GM18507 (cell line): ENCODE measurements at places on chromosomes 5 and 9.

GRCh38 chr5:168642019-168642418, 62.9 kb upstream of the PANK3 start:
- DNase-seq, result no peak

DNA sequence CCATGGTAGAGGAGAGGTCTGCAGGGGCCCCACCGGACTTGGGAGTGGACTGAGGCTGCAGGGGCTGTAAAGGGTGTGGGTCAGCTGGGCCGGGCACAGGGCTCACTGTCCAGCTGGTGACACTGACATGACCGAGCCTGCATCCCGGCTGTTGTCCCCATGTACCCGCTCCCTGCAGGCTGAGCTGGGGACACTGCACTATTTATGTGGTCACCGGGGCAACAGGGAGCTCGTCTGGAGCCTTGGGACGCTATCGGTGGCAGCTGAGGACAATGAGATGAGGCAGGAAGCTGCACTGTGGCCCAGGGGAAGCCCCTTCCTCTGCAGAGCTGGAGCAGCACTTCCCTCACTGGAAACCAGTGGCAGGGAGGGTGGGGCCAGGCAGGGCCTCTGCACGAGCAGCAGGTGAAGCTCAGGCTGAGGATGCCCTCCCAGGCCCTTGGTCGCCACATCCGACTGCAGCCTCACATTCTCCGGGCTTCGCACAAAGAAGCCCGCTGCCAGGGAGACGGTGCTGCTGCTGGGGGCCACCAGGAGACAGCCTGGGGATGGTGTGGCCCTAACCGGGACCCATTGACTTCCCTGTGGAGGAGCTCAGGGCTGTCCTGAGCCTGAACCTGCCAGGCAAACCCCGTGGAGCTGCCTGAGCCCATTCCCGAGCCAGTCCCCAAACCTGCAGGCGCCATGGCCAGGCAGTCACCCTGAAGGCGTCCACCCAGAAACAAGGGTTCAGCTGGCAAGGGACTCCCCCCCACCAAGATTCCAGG, 26.4 kb downstream of the ZDHHC11B start:
- DNase-seq, result no peak

GRCh38 chr5:179318221-179318955, 26.9 kb downstream of the ADAMTS2 start:
- no peak for DNase-seq

GRCh38 chr9:104987743-104988142, 59.8 kb upstream of the ABCA1 start:
- no peak for DNase-seq

- DNase-seq, result no peak
These were observed 24.7 kb downstream of the ZBTB34 start for GRCh38 chr9:126885131-126885641.

DNA sequence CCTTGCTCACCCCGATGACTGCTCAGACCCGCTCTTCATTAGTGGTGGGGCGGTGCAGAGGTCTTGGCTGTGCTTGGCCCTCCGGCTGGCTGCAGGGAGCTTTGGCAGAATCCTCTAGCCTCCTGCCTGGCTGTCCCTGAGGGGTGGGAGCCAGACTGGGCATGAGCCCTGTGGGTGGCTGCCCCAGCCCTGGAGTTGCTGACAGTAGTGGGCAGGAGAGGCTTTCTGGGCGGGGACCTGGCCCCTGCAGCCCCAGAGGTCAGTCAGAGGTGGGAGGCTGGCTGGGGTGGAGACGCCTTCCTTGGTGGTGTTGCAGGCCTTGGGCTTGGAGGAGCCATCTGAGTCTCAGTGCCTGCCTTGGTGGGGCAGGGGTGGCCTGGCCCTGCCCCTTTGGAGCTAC, 146.0 kb downstream of the RXRA start:
- no peak for DNase-seq

- no peak for DNase-seq
These were observed 250.9 kb upstream of the DAB2 start for GRCh38 chr5:39675676-39676075.

DNA sequence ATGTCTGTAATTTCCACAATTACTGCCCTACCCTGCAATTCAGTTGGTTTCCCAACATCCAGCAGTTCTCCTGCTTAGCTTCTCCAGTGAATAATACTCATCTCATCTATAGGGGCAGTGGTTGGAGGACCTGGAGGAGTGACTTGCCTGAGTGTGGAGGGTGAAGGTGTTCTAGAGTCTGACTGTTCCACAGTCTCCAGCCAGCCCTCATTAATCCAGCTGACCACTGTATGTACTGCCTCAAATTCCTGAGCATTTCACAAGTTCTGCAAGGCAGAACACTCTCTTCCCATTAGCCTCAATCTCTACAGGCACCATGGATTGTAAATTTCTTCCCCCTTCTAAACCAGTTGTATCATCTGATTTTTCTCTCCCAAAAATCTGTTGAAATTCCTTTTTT, 147.4 kb upstream of the NFIL3 start:
- no peak for DNase-seq

DNA sequence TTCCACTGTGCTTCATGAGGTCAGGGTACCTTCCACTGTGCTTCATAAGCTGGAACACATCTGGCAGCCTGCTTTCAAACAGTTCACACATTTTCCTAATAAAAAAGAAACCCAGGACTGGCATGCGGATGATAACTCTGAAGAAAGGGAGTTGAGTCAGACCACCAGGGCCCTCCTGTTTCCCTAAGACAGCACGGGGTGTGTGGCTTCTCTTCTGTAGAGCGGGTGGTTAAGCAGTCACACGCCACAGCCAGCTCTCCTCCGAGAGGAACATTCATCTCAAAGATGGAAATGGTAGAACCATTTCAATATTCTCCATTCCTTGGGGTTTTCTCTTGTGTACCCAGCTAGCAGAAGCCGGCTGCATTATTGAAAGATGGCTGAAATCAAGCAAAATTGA, 128.1 kb upstream of the LMX1B start:
- DNase-seq, result no peak

- no peak for DNase-seq
These were observed 16.7 kb downstream of the IQGAP2 start for GRCh38 chr5:76419597-76420298.
